ENCODE measurements at places on chromosomes 12 and 14.
A peak's percentile ranks its signal among the peaks of the same experiment; 100 is the strongest.

DNA sequence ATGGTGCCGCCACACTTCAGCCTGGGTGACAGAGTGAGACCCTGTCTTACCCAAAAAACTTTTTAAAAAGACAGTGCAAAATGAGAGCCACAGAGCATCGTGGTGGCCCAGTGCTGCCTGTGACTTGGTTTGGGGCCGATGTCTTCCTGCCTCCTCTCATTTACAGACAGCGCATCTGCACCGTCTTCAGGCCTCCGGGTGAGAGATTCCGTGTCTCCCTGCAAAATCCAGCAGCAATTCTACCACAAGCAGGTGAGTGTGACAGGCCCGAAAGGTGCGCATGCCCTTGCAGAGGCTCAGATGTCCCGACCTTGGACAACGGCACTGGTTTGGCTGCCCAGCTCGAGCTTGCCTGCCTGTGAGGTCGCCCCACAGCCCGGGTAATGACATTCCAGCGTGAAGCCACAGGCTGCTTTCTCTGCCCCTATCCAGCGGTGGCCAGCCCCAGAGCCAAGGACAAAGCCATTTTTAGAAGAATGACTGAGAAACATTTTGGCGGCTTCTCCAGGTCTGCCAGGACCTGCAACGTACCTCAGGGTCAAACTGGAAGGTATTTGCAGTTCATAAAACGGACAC lies 70.3 kb upstream of the RFLNA start:
- no peak for DNase-seq

DNA sequence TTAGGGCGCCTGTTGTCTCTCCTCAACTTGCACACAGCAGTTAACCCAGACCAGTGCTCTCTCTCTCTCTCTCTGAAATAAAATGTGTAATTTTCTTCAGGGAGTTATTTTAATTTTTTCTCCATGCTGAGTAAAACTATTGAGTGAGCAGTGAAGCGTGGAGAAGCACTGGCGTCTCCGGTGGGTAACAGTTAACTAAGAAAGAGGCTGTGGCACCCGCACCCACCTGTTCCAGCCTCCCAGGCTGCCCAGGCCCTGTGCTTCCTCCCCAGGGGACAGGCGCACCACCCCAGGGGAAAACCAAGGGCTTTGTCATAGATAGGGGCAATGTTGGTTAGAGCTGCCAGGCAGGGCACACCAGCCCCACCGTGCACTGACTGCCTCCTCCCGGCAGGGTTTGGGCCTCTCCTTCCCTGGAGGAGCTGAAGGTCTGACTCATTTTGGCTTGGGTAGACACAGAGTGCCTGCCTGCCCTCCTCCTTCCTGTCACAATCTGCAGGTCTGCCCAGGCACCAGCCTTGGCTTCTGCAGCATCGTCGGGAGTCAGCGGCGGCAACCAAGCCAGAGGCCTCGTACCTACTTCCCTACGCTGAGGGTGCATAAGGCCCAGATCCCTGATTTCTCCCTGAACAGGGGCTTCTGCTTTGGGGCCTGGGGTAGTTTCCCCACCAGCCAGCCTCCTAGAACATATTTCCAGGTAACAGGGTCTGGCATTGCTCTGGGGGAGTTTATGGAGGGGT lies 3.9 kb downstream of the HOXC5 start:
- no peak for DNase-seq

DNA sequence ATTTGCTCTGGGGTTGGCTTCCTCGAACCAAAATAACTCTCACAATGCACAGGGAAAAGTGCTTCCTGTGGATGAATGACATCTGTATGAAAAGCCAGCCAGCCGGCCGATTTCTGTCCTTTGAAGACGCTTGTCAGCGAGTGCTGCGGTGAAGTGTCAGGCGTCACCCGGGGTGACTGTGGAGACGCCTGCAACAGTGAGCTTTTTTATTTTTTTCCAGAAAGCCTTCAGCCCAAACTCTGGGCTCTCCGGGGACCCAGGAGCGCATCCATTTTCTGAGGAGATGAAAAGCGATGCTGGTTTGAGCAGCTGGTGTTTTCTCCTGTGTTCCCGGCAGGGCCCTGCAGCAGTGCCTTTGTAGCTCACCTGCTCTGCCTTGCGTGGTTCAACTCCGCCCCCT lies 147.9 kb upstream of the MYL2 start:
- no peak for DNase-seq

- DNase-seq: no peak
Observed at GRCh38 chr12:7856516-7856915, 16.2 kb downstream of the SLC2A14 start.

DNA sequence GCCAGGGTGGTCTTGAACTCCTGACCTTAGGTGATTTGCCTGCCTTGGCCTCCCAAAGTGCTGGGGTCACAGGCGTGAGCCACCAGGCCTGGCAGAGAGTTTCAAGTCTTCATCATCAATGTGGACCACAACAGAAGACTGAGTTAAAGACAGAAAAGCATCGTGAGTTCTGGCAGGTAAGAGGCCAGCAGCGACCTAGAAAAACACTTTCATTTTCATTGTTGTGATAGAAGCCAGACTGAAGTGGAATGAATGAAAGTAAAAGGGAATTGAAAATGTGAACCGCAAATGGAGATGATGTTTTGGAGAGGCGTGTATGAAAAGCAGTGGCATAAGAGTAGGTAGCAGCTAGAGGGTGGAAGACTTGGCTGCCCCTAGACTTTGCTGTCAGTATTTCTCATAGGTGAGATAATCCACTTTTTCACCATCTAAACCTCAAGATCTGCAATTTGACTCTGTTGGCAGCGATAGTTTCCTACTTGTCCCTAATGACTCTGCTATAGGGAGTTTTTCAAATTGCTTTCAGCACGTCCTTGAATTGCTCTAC lies 47.1 kb upstream of the PLEKHA5 start:
- no peak for DNase-seq

DNA sequence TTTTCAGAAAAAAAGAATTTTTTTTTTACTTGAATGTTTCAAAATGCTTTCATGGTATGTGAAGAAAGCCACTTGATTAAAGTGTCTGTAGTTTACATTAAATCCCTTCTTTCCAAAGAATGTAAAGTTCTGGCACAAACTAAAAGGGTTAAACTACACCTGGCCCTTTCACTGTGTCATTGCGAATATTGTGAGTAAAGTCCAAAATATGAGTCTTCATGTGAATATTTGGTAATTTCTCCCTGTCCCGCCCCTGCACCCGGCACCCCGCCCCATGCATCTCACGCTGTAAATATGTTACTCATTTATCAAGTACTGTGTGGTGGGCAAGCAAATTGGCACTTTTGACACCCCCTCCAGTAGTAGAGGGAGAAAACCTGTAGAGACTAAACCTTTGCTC lies 274.7 kb downstream of the TTC6 start:
- DNase-seq: no peak

DNA sequence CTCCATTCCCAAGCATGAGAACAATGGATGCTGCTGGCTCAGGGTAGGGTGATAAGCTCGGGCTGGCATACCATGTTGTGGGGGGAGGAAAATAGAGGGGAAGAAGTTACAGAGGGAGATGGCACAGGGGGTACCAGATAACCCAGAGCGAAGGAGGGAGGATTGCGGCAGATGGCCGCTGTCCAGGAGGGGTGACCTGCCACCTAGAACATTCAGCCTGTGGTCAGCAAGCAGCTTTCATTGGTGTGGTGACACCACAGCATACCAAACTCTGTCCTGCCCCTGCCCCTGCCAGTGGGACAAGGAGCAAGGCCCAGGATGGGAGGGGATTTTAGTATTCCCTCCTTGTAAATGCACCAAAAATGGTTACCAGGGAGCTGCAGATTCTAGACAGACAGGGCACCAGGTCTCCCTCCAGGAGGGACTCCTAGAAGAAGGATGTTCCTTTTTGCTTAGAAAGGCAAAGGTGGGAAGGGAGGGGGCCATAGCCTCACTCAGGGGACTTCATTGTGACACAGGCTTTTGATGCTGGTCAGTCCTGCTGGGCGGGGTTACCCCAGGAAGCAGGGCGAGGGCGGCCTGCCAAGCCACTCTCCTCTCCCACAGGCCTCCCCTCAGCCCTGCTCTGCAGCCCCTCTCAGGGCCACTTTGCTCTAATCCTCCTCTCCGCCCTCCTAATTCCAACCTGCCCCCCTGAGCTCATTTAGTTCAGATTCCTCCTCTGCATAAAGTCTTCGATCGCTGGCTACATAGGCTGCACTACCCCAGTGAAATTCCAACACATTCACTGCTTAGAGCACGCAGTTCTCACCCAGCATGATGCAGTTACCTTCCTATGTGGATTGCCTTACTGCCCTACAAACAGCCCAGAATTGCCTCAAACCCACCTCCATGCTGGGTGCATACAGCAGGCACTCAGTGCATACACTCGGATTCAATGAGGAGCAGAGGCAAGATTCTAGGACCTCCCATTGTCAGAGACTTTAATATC lies 36.0 kb upstream of the PLEKHG6 start:
- no peak for DNase-seq

DNA sequence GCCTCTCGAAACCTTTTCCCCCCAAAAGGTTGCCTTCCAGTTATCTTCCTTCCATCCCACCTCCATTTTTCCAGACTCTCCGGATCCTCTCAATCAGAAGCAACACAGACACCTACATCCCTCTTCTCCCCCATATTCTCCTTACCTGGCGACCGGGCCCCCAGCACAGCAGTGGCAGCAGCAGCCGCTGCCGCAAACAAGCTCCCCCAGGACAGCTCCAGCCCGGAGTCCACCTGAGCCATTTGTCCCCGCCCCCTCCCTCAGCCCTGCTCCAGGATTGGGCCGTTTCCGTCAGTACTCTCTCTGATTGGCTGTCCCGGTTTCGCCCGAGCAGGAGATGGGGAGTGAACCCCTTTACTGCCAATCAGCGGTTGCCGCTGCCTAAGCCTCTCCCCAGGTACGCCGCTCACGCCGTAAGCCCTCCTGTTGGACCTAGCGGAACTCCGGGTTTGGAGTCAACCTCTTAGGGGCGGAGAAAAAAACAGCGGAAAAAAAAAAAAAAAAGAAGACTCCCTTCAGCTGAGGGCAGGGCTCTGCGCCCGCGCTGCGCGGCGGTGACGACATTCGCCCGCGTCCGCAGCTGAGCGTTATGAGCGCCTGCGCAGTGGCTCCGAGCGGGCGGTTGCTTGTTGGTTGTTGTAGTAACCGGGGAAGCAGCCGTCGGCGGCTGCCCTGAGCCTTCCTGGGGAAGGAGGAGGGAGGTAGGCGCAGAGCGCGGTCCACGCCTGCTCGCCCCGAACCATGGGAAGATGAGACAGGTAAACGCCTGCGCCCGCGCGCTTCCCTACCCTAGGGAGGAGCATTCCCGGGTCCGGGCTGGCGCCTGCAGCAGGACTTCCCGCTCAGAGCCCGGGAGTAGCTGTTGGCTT lies at the start of the genes ERG28 and TTLL5:
ERG28 (minus strand) TSS at position 247 of the 869 bp plus-strand sequence. CDS start 3,374 bp downstream, outside the sequence.
TTLL5 (plus strand) TSS at position 617 of the 869 bp plus-strand sequence. CDS start 1,904 bp downstream, outside the sequence.
- peak; percentile 99 for DNase-seq

DNA sequence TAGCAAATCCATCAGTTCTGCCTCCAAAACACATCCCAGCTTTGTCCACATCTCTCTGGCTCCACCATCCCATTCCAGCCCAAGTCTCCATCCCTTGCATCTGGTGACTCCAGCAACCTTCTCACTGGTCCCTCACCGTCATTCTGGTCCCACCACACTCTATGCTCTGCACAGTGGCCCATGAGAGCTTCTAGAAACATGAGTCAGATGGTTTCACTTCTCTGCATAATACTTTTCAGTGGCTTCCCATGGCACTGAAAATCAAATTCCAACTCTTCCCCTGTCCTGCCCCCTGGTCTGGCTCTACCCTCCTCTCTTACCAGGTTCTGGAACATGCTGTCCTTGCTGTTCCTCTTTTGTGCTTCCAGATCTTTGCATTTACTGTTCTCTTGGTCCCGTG lies 17.2 kb upstream of the C12orf76 start:
- no peak for DNase-seq

GRCh38 chr14:90546767-90547166 lies 149.9 kb downstream of the CALM1 start:
- peak; percentile 53 for DNase-seq

DNA sequence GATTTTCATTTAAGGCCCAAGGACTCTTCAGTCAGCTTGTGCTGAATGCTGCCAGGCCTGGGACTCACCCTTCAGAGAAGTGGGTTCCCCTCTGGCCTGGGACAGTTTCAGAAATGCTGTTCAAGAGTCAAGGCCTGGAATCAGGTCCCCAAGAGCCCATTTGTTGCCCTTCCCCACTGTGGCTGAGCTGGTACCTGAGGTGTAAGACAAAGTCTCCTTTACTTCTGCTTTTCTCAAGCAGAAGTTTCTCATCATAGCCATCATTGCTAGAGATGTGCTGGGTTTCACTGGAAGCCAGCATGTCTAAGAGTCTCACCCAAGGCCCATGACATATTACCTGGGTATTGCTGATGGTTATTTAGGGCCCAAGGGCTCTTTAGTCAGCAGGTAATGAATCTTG lies 8.9 kb downstream of the FANCM start:
- DNase-seq: no peak

- no peak for DNase-seq
Observed at GRCh38 chr12:127928178-127928577, 338.8 kb upstream of the TMEM132C start.

DNA sequence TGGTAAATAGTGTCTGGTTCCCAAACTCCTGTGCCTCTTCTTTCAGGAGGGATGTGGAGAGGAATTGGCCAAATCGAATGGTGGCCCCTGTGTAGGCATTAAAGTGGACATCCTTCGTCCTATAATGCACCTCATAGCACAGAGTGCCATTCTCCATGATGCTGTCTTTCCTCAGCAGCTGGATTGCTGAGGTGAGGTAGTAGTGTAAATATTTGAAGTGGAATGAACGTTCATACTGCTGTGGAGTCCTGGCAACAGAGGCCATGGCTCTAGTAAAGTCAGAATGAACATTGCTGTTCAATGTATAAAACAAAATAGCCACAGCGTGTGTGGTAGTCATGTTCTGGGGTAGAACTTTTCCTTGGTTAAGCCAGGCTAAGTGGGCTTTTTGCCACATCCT lies 2.7 kb downstream of the ART4 start:
- DNase-seq: no peak

DNA sequence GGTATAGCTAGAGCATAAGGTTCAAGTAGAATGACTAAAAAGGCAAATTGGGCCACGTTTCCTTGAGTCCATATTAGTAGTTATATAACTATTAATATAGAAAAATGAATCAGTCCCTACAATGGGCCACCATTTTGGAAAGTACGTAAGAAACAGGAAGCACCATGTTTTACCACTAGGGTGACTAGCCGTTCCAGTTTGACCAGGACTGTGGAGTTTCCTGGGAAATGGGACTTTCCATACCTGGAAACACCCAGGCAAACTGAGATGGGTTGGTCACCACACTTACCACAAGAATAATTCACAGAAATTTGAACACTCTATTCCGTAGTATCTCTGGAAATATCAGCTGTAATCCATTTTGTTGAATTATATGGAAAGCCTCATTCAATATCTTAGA lies 2.1 kb upstream of the MAGOHB start:
- DNase-seq: no peak

DNA sequence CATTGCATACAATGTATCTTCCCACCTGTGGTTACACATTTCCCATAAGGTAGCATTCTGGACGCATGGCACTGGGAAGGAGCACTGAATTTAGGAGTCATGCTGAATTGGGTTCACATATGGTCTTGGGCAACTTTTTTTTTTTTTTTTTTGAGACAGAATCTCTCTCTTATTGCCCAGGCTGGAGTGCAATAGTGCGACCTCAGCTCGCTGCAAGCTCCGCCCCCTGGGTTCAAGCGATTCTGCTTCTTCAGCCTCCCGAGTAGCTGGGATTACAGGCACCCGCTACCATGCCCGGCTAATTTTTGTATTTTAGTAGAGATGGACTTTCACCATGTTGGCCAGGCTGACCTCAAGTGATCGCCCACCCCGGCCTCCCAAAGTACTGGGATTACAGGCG lies 13.3 kb downstream of the DIP2B start:
- DNase-seq: no peak

Measured in NCI-H1417 treated with DMSO at 0.1 percent for 48 hours (cell line).